ENCODE measurements at places on chromosomes 7 and 10.

DNA sequence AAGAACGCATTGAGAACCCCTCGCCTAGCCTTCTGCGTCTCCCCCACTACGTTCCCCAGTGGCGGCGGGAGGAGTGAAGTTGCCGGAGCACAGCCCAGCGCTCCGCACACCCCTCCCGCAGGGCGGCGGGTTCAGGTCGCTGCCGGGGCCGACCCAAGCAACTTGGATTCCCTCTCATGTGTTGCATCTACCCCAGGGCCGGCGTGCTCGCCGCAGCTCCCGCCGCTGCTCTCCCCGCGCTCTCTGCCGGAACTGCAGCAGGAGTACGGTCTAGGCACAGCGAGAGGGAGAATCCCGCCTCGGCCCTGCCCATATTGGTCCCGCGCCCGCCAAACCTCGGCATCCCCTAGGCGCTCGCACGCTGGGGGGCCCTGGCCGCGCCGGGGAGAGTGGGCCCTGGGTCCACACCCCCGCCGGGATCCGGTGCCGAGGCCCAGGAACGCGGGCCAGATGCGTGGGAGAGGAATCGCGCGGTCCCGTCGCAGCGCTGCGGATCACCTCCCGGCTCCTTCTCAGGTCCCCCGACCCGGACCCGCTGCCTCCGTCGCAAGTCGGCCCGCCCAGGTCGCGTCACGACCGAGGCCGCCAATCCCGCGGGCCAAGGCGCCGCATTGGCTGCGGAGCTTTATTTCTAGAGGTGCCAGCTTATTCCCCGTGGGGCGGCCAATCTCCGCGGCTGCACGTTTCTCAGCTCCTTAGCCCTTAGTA lies 648 bp upstream of the TMEM243 start:
- peak; percentile 74 for DNase-seq

- no peak for DNase-seq
These were observed 60.6 kb upstream of the AUTS2 start for GRCh38 chr7:69537691-69538090.

GRCh38 chr7:71705901-71706596 lies 574.1 kb downstream of the GALNT17 start:
- no peak for DNase-seq

- no peak for DNase-seq
These were observed 34.1 kb upstream of the FOXL3 start for GRCh38 chr7:255721-256361.

GRCh38 chr7:149196705-149197171 lies 1.4 kb downstream of the ZNF282 start:
- no peak for DNase-seq

GRCh38 chr7:47738563-47739166 lies 156.8 kb upstream of the TNS3 start:
- no peak for DNase-seq

GRCh38 chr7:35257251-35258124 lies 3.6 kb upstream of the TBX20 start:
- DNase-seq = no peak

DNA sequence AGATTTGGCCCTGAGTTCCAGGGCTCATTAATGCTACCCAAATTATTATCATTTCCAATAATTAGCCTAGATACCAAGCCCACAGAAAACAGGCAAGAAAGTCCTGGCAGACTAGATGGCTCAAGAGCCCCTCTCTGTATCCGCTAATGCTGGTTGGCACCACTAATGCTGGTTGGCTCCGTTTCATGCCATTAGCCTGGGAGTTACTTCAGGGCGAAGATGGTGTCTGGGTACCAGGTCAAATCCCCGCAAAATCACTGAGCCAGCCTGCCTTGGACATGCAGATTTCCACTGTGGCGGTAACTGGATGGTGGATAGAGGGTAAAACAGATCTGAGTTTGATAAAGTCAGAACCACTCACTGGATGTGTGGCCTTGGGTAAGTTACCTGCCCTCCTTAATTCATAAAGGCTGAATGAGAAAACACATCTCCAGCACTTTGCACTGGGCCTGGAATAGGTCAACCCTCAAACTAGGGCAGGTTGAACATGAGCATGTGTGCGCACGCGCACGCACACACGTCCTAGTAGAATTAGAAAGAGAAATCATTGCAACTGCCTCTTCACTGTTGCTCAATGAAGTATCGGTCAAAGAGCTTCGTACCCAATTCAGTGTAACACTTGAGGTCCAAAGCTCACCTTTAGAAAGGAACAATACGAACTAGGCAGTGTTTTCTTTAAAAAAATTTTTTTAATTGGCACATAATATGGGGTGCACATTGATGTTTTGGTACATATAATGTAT lies 91.5 kb downstream of the PRPF18 start:
- no peak for DNase-seq

GRCh38 chr7:42283553-42283952 lies 46.5 kb upstream of the GLI3 start:
- peak; percentile 18 for DNase-seq

DNA sequence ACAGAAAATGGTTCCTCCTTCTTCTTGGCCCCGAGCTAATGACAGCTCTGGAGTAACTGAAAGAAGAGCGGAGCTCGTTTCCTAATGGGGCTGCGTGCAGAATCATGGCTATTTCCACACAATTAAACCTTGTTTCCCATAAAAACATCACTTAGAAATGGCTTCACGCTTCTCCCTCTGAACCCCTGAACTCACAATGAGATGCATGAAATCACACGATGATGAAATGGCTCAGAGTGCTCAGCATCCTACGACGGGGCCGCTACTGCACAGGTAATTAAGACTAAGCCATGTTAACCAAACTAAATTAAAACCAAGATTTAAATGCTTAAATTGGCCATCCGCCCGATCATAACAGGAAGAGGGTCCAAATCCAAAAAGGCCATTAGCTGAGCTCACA lies 80.0 kb upstream of the DNAAF5 start:
- DNase-seq = no peak

DNA sequence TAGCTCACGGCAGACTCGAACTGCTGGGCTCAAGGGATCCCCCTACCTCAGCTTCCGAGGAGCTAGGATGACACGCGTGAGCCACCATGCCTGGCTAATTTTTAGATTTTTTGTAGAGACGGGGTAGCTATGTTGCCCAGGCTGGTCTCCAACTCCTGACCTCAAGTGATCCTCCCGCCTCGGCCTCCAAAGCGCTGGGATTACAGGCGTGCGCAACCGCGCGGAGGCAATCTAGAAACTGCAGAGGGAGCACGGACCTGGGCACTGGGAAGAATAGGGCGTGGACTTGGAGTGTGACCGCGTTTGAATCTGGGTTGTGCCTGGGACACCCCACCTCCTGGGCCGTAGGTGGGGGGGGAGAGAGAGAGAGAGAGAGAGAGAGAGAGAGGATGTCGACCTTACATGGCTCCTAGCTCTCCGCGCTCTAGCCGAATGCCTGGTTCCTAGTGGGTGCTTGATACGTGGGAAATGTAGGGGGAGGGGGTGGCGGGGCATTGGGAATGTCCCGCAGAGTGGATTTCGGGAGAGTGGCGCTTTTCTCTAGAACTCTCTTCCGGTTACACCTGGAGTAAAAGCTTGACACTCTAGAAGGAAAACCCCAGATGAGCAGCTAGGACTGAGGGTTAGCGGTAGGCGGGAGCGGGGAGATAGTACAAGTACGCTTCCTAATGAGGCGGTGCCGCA lies 1.2 kb upstream of the MAP3K8 start:
- DNase-seq = no peak
